ENCODE measurements at places on chromosomes 12 and 14. TPM values are rescaled to one million over a fixed set of nuclear protein-coding genes. Genes with fewer than 3 reads are reported as not detected.
A peak's percentile ranks its signal among the peaks of the same experiment; 100 is the strongest.

DNA sequence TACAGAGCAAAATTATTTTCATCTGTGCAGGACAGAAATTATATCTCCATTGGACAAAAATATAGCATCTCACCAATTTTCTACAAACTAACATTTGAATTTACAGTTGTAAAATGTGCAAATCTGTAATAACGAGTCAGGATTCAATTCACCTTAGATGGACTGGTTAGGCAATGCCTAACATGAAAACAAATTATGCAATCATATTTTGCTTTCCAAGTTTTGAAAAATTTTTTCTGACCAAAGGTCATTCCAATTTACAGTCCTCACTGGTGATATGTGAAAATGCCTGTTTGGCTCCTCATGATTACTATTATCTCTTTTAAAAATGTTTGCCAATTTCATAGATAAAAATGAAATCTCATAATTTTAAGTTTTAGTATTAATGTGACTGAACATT lies 6.5 kb upstream of the CPM start:
- no peak for DNase-seq

DNA sequence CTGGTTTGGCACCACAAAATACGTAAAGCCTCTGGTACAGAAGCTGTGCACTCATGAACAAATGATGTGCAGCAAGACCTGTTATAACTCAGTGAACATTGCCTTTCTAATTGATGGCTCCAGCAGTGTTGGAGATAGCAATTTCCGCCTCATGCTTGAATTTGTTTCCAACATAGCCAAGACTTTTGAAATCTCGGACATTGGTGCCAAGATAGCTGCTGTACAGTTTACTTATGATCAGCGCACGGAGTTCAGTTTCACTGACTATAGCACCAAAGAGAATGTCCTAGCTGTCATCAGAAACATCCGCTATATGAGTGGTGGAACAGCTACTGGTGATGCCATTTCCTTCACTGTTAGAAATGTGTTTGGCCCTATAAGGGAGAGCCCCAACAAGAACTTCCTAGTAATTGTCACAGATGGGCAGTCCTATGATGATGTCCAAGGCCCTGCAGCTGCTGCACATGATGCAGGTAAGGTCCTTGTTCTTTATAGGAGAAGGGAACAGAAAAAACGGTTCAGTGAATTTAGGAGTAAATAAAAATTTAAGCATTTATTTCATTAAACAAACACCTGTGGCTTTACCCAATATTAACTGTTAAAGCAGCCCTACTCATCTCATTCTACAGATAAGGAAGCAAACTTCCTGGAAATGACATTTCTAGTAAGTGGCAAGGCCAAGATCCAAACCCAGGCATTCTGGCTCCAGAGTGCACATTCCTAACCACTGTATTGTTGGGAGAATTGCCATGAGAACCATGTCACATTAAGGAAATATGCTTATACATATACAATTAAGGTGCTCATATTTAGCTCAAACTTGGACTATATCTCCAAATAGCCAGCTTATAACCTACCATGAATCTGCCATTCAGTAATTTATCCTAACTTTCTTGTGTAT lies 11.7 kb downstream of the COCH start:
- no peak for DNase-seq

DNA sequence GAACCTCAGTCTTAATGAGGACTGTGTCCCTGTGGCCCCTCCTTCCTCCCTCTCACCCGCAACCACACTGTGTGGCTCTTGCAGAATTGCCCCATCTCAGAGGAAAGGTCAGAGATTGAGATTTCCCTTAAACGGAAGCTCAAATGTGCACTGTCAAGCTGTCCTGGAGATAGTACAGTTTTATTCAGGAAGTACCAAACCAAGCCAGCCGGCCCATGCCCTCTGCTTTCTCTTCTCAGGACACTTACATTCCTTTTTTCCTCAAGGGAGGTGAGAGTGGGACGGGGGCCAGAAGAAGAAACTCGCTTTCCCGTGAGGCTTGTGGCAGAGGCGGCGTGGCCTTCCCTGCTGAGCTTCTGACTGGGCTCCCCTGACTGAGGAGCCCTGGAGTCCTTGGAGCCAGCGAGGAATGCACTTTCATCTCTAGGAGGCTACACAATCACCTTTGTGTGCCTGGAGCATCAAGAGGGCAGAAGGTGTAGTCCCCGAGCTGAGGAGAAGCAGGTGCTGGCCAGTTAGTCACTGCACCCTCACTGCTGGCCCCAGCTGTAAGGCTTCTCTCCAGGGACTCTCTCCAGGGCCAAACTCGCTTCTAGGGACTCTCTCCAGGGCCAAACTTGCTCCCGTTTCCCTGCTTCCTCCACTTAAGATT lies 24.1 kb upstream of the ATP2A2 start:
- DNase-seq, result no peak

Gene BCL7A
- 6.2 TPM for total RNA-seq

DNA sequence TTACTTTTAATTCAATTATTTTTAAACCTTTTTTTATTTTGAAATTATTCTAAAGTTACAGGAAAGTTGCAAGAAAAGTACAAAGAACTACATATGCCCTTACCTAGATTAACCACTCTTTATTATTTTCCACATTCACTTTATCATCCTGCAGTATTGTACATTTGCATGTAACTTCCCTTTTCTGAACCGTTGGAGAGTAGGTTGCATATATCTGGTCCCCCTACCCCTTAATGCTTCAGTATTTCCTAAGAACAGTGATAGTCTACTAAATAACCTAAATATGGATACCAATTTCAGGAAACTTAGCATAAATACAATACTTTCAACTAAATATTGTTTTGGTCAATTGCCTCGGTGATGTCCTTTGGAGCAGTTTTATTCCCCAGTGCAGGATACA lies 15.0 kb downstream of the G2E3 start:
- no peak for DNase-seq

Gene PMEL
- 0.49 TPM for total RNA-seq

Gene CCDC59
- 81.3 TPM for total RNA-seq

- DNase-seq, result no peak
These were observed 15.3 kb downstream of the MAP3K12 start for GRCh38 chr12:53483979-53484377.

DNA sequence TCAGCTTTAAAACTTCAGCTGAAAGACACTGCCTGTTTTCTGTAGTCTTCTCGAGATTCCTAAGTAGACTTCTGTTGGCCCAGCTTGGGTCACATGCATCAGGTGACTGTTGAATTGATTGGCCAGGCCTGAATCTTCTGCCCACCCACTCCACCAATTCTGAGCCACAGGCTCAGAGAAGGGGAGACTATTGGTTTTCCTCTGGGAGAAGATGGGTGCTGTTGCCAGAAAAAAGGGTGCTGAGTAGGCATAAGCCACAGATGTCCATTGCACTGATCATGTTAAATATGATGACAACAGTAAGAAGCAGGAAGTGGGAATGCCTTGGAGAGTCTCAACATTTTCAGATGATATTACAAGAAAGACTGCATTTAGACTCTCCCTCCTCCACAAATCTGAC lies 6.8 kb upstream of the SPTLC2 start:
- DNase-seq, result no peak

DNA sequence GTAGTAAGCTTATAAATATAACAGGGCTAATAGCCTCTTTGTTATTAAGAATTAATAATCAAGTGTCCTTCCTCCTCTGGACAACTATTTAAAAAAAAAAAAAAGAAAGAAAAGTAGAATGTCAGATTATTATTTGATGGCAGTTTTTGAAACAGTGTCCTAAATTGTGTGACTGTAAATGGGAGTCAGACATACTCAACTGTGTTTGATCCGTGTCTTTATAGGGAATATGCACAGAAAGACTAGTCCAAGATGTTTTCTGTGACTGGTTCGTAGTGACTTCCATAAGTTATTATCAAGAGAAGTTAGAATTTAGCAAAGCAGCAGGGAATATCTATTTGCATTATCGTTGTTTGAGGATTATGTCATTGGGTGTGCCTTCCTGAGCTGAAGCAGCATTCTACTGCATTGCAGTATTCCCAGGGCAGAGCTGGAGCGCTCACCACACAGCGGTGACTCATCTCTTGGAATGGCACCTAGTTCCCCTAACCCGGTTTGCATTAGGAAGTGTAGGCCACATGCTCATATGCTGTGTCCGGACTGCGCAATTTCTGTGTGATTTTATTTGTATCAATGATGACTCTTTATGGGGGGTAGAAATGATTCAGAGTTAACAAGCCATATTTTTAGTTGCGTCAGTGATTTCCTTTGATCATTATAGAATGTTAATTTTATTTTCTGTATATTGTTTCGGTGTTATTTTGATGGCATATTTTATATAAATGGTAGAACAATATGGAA lies 7.9 kb downstream of the DYNC1H1 start:
- DNase-seq, result peak; percentile 90

DNA sequence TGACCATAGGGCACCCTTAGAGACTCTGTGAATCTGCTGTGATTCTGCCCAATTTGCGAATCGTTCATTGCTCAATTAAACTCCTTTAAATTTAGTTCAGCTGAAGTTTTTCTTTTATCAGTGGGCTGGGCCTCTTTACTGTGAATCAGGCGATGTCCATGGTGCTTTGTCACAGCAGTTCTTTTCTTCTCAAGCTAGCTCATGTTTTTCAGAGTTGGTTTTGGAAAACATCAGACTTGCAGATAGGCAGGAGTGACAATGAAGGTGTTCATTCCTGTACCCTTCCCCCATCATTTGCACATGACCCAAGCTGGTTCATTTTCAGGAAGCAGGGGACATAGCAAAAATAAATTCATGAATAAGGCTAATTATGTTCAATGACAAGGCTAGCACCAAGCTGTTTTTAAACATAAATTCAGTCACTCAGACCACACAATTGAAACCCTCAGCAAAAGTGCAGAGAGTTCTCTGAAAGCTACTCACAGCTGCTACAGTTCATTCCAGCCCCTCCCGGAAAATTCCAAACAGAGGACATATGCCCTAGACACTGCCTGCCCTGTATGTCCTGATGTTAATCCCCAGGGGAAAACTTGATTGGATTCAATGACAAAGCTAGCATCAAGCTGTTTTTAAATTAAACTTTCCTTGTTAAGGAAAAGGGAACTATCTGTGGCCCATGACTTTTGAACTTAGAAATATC lies 383.3 kb downstream of the C12orf75 start:
- no peak for DNase-seq

Gene GRIP1
- not detected for total RNA-seq

DNA sequence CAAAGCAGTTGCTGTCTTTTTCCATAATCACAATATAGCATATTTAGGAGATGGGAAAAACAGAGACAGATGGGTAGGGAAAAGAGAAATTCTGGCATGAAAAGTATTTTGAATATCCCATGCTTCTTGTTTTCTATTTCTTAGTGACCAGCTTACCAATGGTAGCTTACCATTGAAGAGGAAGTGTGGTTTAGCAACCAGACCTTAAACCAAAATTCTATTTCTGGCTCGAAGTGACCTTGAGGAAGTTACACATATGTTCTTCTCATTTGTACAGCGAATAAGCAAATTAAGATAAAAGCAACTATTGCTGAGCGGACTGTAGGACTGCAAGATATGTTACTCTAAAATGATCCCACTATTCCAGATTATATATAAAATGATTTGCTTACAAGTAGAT lies 82.9 kb downstream of the FGD4 start:
- DNase-seq, result no peak

DNA sequence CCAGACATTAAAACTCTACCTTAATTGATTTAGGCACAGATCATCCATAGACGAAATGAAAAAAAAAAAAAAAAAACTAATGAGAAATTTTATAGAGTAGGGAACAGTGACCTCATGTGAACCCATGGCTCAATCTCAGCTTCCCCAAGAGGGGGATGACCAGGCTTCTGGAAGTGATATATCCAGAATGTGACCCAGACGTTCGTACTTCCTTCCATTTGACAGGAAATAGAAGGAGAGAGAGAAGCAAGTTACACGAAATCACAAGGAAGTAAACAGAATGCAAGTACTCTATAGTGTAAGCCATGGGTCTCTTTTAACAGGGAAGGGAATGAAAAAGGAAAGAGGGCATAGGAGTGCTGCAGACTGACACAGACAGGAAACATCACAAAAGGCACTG lies 10.1 kb downstream of the FOXN3 start:
- DNase-seq, result no peak

DNA sequence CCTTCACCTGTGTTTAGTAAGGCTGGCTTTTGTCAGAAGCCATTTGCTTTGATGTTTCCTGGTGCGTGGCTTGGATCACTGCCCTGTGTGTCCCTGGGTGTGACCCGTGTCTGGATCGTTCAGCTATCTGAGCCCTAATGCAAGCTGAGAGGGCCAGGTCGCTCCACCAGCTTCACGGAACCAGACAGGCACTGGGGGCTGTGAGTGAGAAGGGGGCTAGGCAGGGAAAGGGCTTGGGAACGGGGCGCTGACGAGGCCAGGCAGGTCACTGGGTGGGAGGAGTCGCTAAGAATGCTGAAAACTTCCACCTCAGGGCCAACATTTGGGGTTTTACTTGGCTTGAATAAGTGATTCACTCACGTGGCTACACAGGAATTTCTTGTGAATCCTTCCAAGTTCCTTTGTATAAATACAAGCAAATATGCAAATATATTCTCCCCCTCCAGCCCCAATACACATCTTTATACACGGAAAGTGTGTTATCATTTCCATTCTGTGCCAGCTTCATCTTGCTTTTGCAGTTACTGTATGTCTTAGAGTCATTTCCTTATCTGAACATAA lies 24.2 kb upstream of the MMP17 start:
- no peak for DNase-seq

GRCh38 chr12:131911028-131911650 lies 16.7 kb downstream of the ULK1 start:
- DNase-seq, result no peak

DNA sequence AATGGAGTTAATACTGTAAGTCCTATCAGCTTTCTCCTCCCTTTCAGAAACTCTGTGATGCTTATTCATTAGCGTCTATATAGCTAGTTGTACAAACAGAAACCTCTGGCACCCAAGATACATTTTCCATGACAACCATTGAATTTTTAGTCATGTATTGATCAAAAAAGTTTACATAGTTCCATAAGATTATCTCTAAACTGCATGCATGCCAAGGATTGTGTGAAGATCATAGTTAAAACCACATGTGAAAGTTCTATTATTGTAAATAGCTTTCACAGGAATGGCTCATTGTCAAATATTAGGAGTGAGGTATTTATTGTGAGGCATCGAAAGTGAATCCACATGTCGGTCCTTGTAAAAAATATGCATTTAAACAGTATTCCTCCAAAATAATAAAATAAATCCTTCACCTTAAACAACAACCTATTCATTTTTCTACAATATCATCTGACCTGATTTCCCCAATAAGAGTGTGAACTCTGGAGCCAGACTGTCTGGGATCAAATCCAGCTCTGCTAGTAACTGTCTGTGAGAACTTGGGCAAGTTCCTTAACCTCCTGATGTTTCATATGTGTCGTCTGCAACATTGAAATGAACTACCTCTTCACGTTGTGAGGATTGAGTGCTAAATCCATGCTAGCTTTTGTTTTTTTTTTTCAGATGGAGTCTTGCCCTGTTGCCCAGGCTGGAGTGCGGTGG lies 10.6 kb upstream of the CDKL1 start:
- no peak for DNase-seq

GRCh38 chr14:24054324-24054641 lies 2.5 kb downstream of the CARMIL3 start:
- no peak for DNase-seq

- DNase-seq, result no peak
These were observed 60.3 kb downstream of the RIN3 start for GRCh38 chr14:92573761-92574498.

Gene HNF1A
- total RNA-seq, result 27.0 TPM

Gene RERG
- not detected for total RNA-seq
